Neural progenitor cell (in vitro differentiated cells): ENCODE measurements at places on chromosomes 1 and 21.

DNA sequence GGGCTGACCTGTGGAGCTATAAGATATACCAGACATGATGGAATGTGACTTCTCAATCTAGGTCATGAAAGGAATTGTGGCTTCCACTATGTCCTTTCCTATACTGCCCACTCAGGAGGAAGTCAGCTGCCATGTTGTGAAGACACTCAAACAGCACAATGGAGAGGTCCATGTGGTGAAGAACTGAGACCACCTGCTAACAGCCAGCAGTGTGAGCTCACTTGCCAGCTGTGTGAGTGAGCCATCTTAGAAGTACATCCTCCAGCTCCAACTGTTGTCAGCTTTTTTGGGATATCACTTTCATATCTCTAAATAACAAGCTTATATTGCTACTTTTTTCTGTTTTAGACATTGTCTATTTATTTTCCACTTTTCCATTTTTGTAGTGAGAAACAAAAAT lies 29.7 kb downstream of the OLFML3 start:
- H3K4me1 ChIP-seq = peaks cover 5% of the 10 kb centered on the region
- H3K4me3 ChIP-seq = no peak overlapping the region
- DNase-seq = no peak
- H3K36me3 ChIP-seq = no peaks in the 10 kb centered on the region
- no peak overlapping the region for H3K27ac ChIP-seq

- no peak for DNase-seq
- H3K27me3 ChIP-seq = no peaks in the 10 kb centered on the region
- H3K27ac ChIP-seq = no peak overlapping the region
Observed at GRCh38 chr1:159469921-159470533, 30.5 kb downstream of the OR10J1 start.

DNA sequence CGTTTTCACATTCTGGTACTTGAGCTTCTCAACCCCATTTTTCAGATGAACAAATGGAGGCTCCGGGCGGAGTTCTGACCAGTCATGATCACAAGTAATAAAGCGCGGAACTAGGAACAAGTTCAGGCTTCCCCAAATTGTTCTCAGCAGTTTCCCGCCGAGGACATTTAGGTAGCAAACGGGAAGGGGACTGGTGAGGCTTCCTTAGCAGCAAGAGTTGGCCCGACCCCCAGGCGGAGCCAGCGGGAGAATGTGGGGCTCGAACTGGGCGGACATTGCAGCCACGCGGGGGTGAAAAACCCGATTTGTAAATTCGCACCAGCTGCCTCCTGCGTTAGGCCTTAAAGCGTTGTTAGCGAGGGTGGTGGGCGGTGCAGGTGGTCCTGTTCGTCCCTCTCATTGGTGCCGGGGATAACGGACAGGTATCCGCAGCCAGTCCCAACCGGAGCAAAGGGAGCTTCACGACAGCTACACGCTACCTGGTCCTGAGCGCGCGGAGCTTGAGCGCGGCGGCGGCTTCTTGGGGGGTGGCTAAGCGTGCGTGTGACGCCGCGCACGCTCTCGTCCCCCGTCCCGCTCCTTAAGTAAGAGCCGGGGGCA lies 15.3 kb downstream of the SEMA6C start:
- DNase-seq = peak; percentile 95
- H3K27me3 ChIP-seq = peaks cover 52% of the 10 kb centered on the region
- H3K4me1 ChIP-seq = peaks cover 11% of the 10 kb centered on the region
- H3K36me3 ChIP-seq = no peaks in the 10 kb centered on the region
- H3K27ac ChIP-seq = no peak overlapping the region

GRCh38 chr1:52348704-52349300 lies 17.2 kb downstream of the CC2D1B start:
- H3K36me3 ChIP-seq = no peaks in the 10 kb centered on the region
- DNase-seq = peak; percentile 71
- H3K4me1 ChIP-seq = peaks cover 31% of the 10 kb centered on the region
- H3K27ac ChIP-seq = peak overlapping the region; percentile 74

- H3K27ac ChIP-seq = no peak overlapping the region
- no peaks in the 10 kb centered on the region for H3K4me1 ChIP-seq
- H3K27me3 ChIP-seq = no peaks in the 10 kb centered on the region
- no peak for DNase-seq
- H3K4me3 ChIP-seq = no peak overlapping the region
- H3K36me3 ChIP-seq = no peaks in the 10 kb centered on the region
Observed at GRCh38 chr1:22329148-22329515, 122.5 kb upstream of the ZBTB40 start.

GRCh38 chr1:178328728-178329127 lies 168.0 kb downstream of the CLEC20A start:
- H3K27ac ChIP-seq = no peak overlapping the region
- no peaks in the 10 kb centered on the region for H3K36me3 ChIP-seq
- H3K27me3 ChIP-seq = no peaks in the 10 kb centered on the region
- DNase-seq = no peak
